ENCODE measurements at places on chromosomes 7 and 10.
A peak's percentile ranks its signal among the peaks of the same experiment; 100 is the strongest.

DNA sequence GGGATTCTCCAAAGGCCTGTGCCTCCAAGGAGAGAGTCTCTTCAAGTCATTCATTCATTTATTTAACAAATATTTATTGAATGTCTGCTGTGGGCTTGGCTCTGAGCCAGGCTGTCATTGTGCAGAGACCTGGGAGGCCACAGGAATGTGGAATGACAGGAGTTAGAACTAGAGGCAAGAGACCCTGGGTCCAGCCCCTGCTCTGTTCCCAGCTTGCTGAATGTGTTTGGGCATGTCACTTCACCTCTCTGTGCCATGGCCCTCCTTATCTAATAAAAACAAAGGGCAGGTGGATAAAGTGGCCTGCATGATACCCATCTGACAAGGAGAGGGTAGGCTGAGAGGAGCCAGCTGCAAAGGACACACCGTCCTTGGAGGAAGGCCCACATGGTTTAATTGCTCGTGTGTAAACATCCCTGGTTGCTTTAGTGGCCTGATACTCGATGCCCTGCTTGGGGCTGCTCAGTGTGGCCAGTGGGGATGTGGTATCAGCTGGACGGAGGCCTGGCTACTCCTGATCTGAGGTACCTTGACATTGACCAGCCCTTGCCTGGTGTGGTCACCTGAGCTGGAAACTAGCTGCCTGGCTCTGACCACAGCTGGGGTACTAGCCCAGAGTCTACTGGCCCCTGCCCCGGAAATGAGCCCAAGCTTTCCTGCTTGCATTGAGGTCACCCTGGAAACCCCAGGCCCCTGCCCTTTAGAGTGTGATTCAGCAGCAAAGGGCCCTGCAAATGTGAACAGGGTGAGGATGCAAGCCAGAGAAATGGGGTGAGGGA, 116.2 kb downstream of the CDH23 start:
- DNase-seq, result no peak

DNA sequence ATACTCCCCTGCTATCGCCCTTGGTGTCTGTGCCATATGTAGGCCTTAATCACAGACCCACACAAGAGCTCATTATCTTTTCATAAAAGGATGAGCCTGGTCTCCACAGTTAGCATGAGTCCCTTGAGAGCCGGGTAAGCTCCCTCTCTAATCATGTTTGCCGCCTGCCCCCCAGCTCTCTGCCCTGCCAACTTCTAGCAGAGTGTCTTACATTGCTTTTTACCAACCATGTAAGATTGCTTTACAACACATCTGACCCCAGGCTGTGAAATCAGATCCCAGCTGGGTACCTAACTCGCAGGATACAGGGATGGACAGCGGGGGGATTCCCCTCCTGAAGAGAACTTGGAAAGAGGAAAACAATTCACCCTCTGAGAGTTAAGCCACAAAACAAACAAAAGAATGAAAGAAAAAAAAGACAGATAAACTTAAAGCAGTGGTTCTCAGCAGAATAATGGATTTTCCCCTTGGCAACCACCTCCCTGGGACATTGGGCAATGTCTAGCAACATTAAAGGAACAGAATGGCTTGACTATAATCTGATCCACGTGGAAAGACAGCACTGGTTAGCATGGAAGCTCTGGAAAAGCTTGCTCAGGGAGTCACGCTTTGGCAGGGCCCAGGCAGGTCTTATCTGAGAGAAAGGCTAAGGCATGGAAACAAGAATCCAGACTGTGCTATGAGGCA, 39.4 kb upstream of the ATOH7 start:
- DNase-seq, result no peak

DNA sequence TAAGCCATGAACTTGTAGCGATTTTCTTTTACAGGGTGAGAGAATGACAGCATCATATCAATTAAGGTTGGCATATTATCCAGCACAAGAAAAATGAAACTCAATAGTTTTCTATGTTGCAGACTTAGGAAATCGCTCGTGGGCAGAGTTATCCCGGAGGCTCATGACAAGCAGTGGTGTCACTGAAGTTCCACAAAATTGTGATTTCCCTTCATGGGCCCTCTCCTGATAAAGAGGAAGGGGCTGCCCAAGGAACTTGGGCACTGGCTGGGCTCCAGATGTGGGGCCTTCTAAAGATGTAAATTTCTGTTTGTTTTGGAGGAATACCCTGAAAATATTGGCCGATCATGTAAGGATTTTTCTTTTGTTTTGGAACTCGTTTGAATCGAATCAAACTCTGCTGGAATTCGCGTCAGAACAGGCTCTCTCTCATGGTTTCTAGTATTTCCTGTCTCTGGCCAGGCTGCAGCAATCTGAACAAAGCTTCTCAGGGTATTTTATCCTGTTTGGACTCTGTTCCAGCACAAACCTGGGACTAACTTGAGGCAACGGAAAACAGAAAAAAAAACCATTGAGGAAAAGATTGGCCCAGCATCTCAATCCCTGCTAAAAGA, 340.6 kb upstream of the NRP1 start:
- no peak for DNase-seq

GRCh38 chr10:84328418-84329195, at the start of gene CCSER2:
Gene CCSER2 (plus strand): TSS chr10:84328589. CDS start chr10:84371053, 42,464 bp downstream.
- peak; percentile 99 for DNase-seq

All from activated T-cell treated with anti-CD3 and anti-CD28 coated beads, Interleukin-2, amount 50 U/mL, for 48 hours (primary cell).